ENCODE measurements at places on chromosomes 5 and 9.

- no peak for DNase-seq
Observed at GRCh38 chr9:36802201-36802920, 229.7 kb downstream of the MELK start.

- DNase-seq, result no peak
Observed at GRCh38 chr5:156479849-156480248, 152.9 kb downstream of the SGCD start.

GRCh38 chr9:131799177-131799823 is 59.4 kb upstream of the RAPGEF1 start:
- DNase-seq, result no peak

- DNase-seq, result no peak
Observed at GRCh38 chr5:170642066-170642735, 138.4 kb downstream of the KCNIP1 start.

- DNase-seq, result peak; percentile 97
Observed at GRCh38 chr5:78016863-78017529, 240.9 kb upstream of the TBCA start.

DNA sequence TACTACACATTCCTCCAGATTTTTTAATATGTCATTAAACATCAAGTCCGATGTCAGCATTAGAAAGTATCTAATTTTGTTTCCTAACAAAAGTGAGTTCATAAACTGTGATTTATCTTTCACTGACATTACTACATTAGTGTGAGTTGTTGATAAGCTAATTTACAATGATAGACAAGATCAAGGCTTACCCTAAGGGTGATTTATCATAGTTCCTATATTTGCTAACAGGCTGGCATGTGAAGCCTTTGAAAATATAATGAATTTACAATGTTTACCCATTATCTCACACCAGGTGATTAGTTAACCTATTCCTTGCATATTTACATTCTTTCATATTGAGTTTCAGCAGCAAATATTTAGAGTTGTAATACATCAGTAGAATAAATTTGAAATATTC is 1096.9 kb upstream of the NUDT12 start:
- no peak for DNase-seq

DNA sequence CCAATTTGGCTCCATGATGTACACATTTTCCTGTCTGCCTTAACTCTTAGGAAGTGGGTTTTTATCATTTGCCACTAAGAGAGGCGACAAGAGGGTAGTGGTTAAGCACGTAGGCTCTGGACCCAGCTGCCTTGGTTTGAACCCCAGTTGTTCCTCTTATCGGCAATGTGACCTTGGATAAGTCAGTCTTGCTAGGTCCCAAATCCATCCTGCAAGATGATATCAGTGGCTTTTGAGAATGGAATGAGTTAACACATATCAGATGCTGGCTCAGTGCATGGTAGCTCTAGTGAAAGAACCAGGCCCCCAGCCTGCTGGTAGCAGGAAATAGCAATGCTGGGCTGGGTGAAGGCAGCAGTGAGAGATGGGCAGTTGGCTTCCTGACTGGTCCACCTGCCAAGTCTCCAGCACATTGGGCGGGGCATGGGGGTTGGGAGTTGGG is 72.5 kb downstream of the STK10 start:
- DNase-seq, result no peak

- DNase-seq, result no peak
Observed at GRCh38 chr9:93491593-93492232, 38.3 kb upstream of the FAM120AOS start.

- no peak for DNase-seq
Observed at GRCh38 chr5:9498541-9499497, 47.1 kb downstream of the SEMA5A start.

DNA sequence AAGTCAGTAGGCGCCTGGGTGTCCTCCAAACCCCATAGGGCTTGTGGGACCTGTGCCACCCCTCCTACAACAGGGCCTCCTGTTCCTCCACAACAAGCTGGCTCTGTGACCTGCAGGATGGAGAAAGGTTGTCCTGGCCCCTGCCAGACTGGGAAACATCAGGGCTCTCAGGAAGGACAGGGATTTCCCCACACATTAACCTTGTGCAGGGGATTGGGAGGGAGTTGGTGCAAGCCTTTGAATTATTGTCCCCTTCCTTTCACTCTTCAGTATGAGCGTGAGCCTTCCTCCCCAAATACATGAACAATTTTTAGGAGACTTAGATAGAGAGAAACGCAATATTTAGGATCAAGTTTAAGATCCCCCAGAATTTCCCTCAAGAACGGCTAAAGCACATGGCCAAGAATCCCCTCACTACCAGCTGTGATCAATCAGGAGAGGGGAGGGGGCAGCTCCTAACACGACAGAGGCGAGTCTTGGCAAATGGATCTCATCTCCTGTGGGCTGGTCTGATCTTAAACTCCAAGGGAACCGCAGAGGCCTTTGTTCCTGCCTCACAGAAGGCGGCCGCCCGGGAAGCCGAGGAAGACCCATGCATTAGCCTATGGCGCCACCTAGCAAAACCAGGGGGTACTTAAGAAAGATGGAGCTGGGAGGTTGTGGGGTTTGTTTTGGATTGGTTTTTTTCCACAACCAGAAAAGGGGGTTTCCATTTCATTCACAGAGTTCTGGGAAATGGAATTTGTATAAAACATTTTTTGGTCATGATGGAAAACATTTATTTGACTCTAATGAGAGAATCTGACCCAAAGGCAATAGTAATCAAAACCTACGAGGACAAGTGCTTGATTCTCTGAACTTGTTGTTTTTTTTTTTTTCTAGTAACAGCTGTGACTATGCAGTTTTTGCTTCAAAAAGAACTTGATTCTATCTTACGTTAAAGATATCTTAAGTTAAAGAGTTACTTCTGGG is 36.1 kb upstream of the OSMR start:
- DNase-seq, result peak; percentile 58

- no peak for DNase-seq
Observed at GRCh38 chr9:135141183-135141774, 53.8 kb downstream of the OLFM1 start.

DNA sequence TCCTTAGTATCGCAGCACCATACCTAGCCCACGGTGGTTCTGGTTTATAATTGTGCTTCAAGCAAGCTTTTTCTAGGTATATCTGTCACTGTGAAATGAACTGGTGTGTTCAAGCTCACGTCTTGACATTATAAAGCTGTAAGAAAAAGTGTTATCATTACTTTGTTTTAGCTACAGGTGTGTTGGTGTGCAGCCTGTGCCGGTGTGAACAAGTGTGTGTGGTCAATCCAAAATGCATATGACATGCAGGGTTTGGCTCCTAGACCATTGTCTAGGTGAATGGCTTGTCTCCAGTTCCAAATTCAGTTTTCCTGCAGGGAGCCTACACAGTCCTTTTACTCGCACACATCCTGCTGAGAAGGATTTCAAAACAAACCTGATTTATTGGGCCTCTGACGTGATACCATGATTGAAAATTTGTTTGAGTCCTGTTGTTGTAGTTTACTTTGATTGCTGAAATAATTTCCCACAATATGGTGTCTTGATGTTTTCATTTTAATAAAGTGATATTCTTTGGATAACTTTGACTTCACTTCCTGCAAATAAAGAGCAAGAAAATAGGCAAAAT is 3.7 kb downstream of the LSM11 start:
- no peak for DNase-seq

DNA sequence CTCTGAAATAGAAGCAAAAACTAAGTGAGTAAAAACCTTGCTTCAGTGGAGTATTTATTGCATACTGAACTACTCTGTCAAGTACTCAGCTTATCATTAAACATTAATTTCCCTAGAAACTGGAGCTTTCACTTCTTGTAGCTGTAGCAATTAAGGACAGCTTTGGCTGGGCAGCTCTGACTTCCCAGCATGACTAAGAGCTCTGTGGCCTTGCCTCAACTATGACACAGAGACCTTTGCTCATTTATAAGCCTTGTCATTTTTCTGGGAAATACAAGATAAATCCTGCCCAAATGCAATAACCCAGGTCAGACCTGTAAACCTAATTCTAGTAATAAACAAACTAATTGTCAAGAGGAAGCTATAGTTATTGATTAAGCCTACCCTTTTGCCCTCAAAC is 65.4 kb upstream of the STK32A start:
- DNase-seq, result no peak

DNA sequence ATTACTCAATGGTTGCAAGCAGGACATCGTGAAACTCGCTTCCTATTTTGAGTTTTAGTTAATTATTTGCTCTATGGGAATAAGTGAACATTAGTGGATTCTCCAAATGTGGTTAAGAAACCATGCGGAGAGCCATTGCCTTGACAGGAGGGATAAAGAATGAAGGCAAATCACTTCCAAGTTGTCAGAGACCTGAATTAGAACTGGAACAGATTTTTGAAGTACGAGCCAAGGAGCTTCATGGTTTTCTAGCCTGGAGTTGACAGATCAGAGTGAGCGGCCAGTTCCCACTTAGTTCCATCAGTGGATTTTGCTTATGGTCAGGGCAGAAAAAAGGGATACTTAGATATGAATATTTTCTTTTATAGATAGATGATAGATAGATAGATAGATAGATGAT is 171.4 kb upstream of the CDH10 start:
- no peak for DNase-seq

DNA sequence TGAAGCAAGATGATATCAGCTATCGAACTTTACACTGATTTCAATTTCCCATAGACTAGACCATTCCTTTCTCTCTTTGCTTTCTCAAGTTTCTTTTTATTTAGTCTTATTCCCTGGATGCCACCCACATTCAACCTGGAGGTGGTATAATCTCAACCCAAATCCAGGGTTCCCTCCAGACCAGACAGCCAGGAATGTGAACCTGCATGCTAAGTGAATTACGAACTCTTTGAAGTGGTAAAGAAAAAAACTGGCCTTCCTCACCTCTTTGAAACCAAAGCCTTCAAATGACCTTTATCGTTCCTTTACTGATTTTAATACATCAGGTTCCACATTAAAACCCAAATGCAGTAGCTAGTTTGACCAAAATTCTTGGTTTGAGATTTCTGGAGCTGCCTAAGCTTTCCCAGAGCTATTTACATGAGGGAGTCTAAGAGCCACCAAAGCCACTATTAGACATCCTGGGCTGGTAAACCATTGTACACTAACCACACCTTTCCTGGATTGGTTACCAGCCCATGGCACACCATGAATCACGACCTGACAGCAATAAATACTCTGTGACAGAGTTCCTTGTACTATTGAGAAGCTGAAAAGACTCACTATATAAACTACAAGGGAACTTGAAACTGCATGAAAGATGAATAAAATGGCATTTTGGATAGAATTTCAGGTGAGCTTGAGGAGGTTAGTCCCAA is 323.7 kb downstream of the ADAMTS6 start:
- no peak for DNase-seq

- no peak for DNase-seq
Observed at GRCh38 chr5:59036274-59036961, 453.5 kb downstream of the RAB3C start.

Measured in NCI-H187 treated with DMSO at 0.1 percent for 48 hours (cell line).